T follicular helper cell (primary cell): ENCODE measurements at places on chromosomes 6 and 20.

DNA sequence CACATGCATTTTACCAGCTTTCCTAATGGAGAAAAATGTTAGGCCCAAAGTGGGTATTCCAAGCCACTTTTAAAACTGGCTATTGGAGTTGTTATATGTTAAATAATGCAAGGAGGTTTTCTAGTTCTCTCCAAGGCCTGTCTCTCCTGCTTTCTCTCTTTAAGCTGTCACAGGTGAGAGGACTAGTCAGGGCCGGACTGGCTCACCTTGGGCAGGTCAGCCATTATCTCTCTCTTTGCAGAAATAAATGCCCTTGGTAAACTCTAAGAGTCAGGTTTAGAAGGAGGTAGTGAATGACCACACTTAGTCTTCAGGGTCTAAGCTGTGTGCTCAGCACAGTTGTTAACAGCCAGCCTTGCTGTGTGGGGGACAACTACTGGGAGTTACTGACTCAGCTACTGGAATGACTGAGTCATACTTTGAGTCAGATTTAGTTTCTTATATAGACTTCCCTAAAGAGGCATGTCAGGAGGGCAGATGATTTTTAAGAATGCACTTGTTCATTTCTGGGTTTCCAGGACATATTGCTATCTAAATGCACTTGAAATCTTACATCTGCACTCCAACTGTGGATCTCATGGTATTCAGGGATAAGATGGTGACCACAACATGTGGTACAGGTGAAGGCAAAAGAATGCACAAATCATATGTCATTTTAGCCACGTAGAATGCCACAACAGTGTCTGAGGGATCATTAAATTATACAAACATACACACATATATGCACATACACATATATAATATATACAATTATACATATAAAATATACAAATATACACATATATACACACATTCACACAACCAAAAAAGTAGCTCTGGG lies 719.4 kb downstream of the EPM2A start:
- DNase-seq = no peak

- no peak for DNase-seq
These were observed 8.0 kb upstream of the KCNK16 start for GRCh38 chr6:39330476-39330875.

- DNase-seq = no peak
These were observed 97.6 kb downstream of the ELOVL5 start for GRCh38 chr6:53251033-53251672.

DNA sequence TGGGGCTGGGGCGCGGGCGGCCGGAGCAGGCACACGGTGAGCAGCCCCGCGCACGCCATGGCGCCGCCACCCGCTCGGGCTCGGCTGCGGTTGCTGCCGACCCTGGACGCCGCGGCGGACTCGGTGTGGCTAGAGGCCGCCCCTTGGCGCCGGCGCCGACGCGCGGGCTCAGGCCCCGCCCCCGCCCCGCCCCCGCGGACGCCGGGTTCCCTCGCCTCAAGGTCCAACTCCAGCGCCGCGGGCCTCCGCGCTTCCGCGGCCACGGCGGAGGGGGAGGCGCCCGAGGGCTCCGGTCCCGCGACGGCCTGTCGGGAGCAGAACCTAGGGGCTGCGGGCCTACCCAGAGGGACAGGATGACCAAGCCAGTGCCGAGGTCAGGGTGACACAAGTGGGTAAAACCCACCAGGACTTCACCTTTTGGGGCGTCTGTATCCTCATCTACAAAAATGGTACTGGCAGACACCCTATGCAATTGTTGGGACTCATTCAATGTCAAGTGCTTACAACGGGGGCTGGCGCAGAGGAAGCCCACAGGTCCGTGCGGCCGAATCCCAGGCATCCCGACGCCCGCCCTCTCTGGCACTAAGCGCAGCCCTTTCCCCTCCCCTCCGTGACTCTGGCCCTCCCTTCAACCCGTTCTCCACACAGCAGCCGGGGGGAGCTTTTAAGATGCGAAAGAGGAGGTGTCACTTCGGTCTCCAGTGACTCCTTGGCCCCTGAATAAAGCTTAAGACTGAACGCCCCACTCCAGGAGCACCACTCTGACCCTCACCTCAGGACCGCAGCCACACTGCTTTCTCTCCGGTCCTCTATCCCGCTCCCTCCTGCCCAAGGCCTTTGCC lies at the start of gene NECAB3:
Gene NECAB3, minus strand, starts transcription at position 135 of the 842 bp plus-strand sequence. Its CDS starts 76 bp downstream, at position 59.
- DNase-seq = peak; percentile 40

- DNase-seq = no peak
These were observed 5.1 kb downstream of the RPL10A start for GRCh38 chr6:35473075-35473849.
